ENCODE measurements at places on chromosomes 12 and 14.

GRCh38 chr14:26873362-26873960, 275.6 kb upstream of the NOVA1 start:
- DNase-seq, result no peak

DNA sequence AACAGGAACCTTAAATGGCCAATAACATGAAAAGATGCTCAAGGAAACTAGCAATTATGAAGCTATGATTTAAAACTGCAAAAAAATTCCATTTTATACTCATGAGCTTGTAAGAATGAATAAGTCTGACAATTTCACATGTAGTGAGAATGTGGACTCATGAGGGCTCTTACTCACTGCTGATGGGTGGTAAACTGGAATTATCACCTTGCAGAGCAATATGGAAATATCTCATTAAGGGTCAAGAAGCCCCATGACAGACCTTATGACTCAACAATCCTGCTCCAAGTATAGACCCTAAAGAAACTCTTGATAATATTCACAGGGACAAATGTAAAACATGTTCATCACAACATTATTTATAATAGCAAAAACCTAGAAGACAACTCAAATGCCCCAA, 23.5 kb upstream of the SMAGP start:
- DNase-seq, result no peak

DNA sequence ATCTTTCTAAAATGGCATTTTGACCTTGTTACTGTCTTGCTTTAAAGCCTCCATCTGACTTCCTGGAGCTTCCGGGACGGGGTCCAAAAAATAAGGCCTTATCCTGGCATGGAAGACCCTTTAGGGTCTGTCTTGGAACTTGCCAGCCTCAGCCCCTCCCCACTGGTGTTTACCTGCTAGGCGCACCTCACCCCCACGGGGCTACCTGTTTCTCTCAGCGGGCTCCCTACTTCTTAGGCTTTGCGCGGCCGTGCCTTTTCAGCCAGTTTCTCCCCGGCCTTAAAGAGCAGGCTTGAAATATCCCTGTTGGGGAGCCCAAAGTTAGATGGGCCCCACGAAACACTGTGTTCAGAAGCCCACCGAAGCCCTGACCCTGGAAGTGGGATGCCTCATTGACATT, 5.1 kb downstream of the RTL1 start:
- no peak for DNase-seq

GRCh38 chr14:21267431-21267845, 1.8 kb downstream of the HNRNPC start:
- no peak for DNase-seq

DNA sequence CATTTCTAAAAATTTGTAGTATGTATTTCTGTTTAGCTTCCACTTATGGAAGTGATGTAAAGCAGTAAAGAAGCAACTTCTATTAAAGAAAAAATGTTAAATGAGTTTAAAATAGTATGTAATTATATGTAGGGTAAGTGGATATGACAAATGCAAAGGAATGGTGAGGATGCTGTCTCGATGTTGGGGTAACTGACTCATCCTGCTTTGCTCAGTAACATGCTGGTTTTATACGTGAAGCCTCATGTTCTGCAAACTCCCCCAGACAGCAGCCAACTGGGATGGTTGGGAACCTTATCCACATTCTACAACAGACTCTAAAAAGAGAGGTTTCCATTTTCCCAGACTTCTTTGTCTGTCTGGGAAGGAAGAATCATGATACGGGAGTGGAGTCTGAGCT, 1006.4 kb upstream of the TMEM132C start:
- no peak for DNase-seq

DNA sequence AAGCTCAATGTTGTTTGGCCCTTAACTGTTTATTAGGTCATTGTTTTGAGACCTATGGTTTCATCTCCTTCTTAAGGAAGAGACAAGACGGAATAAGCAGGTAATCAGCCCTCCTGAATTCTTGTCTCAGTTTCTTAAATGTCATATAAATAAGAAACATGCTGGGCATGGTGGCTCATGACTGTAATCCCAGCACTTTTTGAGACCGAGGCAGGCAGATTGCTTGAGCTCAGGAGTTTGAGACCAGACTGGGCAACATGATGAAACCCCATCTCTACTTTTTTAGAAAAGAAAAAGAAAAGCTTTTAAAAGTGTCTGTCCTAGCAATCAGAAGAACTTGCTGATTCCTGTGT, 5.1 kb downstream of the MTRFR start:
- DNase-seq, result no peak

DNA sequence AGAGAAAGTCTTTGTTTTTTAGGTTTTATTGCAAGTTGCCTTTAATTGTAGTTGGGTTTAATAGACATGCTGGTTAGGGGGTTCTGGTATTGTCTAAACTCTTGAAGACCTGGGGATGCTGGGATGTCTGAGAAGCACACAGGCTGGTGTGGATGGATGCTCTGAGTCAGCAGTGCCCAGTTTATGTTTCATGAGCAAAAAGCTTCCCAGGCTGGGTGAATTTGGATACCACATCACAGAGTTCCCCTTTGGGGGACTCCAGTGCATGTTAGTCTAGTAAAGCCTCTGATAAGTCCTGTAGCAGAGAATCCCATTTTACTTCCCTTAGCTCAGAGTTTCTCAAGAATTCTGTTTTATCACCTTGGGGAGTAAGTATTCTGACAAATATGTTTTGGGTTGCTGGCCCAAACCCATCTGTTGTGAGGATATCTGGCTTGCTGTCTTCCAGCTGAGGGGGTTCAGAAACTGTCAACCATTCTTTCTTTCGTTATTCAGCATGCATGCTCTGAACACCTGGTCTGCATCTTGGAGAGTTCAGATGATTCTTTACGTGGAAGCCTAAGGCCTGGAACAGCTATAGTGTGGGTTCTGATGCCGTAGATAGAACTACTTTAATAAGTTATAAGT, 509.1 kb downstream of the VRK1 start:
- DNase-seq, result no peak

DNA sequence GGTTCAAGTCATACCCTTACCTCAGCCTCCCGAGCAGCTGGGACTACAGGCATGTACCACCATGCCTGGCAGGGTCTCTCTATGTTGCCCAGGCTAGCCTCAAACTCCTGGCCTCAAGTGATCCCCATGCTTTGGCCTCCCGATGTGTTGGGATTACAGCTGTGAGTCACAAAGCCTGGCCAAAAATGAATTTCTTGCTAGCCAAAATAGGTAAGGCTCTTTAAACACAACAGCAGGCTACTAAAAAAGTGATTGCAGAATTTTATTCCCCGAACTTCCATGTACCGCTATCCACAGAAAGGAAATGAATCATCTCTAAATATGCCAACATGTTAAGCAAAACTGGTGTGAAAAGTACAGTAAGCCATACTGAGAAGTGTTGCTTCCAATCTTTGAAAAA, 50.6 kb downstream of the WDHD1 start:
- no peak for DNase-seq

DNA sequence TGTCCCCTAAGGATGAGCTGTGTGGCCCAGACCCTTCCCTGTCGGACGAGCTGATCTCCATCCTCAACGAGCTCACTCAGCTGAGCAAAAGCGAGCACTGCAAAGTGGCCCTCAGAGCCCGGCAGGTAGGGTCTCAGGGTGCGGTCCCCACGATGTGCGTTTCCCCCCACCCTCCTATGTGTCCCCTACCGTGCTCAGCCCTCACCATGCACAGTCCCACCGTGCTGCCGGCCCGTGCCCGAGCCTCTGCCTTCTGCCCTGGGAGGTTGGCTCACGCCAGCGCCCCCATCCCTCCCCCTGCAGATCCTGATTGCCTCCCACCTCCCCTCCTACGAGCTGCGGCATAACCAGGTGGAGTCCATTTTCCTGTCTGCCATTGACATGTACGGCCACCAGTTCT, 86.6 kb downstream of the FOXN4 start:
- DNase-seq, result no peak

- no peak for DNase-seq
Observed at GRCh38 chr14:48429512-48429911, 754.1 kb upstream of the MDGA2 start.

- DNase-seq, result peak; percentile 39
Observed at GRCh38 chr12:113232840-113233585, 11.7 kb downstream of the TPCN1 start.

- DNase-seq, result no peak
Observed at GRCh38 chr12:105921872-105922669, 216.7 kb downstream of the NUAK1 start.

DNA sequence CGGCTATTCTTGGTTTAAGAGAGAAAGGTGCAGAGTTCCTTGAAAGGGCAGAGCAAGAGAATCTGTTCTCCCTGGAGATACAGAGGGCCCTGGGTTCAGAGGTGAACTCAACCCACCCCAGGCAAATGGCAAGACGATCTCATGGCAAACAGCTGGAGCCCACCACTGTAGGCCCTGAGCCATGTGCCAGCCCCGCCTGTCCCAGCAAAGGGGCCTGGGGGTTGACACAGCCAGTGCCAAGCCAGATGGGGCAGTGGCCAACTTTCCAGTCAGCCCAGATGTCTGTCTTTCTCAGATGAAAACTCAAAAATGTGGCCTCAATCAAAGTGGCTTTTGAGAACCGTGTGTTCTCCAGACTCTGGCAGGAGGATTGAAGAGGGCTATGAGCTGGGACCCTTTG, 51.8 kb downstream of the ISCA2 start:
- no peak for DNase-seq

GRCh38 chr12:89239534-89239933, 112.8 kb downstream of the DUSP6 start:
- DNase-seq, result no peak

DNA sequence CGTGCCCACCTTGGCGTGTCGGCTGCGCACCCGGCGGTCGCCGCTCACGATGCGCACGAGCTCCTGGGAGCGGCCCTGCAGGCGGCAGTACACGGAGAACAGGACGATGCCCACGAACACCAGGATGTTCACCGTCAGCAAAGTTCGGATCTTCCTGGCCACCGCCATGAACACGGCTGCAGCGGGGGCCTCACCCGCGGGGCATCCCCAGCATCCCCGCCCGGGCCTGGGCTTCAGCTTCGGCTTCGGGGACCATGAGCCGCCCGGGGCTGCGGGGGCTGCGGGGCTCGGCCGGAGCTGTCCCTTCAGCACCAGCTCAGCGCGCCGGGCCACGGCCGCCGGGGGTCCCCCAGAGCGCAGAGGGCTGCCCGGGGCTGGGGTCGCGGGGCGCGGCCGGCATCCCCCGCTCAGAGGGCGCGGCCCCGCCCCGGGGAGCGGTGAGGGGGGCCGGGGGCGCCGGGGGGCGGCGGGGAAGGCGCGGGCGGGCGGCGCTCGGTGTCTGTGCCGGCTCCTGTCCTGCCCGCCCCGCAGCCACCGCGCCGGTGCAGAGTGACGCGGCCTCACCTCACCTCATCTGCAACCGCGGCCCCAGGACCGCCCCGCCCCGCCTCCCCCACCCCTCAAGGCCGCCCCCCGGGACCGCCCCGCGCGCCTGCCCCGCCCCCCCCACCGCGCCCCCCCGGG, at the start of gene GALNT9:
Gene GALNT9 (minus strand): TSS at position 554 of the 684 bp plus-strand sequence. CDS start 386 bp downstream, at position 168.
- DNase-seq, result no peak

DNA sequence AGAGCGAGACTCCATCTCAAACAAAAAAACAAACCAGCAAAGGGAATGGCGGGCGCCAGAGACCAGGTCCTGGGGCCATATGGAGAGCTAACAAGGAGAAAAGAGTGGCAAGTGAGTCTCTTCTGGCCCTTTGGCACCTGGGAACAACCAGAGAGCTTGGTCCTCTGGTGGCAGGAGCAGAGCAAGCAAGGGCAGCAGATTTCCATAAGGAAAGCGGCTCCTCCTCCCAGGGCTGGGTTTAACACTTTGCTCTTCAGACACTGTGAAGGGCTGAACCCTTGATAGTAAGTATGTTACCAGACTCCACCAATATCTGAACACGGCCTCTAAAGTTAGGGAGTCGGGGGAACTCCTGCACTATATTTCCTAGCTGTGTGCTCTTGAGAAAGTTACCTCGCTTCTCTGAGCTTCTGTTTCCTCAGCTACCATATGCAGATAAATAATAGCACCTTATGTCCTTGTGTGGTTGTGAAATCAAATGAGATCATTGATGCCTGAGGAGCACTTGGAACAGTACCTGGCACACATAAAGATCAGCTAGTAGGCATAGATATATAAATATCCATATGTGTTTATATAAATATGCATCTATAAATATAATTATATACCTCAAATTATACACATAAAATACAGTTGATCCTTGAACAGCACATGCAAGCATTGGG, 33.4 kb upstream of the PLEKHG6 start:
- no peak for DNase-seq

DNA sequence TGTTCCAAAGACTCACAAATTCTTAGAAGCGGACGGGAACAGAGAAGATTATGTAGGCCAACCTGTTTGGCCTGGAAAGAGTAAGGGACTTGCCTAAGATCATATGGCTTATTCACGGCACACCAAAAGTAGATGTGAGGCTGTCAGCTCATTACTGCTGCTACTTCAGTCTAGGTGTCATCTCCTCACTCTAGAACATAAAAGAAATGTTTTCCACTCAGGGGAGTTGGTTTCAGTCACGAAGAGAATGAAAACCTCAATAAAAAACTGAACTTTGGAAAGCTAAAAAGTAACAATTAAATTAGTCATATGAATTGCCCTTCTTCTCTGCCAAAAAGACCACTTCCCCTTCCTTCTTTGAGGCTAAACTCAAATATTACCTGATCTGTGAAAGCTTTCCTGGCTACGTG, 658 bp upstream of the CEP128 start:
- no peak for DNase-seq

GRCh38 chr14:67444395-67444794, 32.4 kb upstream of the PLEK2 start:
- DNase-seq, result no peak

DNA sequence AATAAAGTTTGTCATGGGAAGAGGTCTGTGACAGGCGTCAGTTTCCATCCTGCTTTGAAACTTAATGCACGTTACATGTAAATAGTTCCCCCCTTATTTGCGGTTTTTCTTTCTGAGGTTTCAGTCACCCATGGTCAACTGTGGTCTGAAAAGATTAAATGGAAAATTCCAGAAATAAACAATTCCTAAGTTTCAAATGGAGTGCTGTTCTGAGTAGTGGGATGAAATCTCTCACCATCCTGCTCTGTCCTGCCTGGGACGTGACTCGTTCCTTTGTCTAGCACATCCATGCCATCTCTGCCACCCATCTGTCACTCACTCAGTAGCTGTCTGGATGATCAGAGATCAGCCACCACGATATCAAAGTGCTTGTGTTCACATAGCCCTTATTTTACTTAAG, 51.3 kb upstream of the DICER1 start:
- DNase-seq, result no peak

DNA sequence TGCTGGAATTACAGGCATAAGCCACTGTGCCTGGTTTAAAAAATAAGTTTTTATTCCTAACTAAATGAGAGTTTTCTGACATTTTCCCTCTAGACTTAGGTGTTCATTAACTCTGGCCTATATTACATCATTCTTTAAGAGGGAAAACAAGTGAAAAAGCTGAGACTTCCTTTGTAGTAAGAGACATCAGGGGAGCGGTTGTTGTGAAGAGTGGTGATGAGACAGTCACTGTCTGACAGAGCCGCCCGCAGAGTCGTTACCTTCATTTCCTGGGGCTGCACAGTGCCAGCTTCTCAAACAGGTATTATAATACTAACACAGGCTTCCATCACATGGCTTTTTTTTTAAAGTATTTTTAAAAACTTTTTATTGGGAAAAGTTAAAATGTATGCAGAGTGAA, 19.7 kb upstream of the TDRD9 start:
- DNase-seq, result no peak

- DNase-seq, result no peak
Observed at GRCh38 chr14:77791225-77791600, 8.7 kb upstream of the ADCK1 start.

Data from stimulated activated CD8-positive, alpha-beta memory T cell treated with anti-CD3 and anti-CD28 coated beads, Interleukin-7, amount 100 ng/mL, for 1 hour (primary cell).